ENCODE measurements at places on chromosomes 2 and 18. TPM values are rescaled to one million over a fixed set of nuclear protein-coding genes. Genes with fewer than 3 reads are reported as not detected.

The ACKR3 gene
- total RNA-seq: 5.4 TPM

The ICA1L gene
- 0.74 TPM for total RNA-seq

The AKAIN1 gene
- total RNA-seq: not detected

The C2orf80 gene
- total RNA-seq: not detected

The MAPK4 gene
- total RNA-seq: 0.17 TPM

The DUSP2 gene
- 24.4 TPM for total RNA-seq

The CDH7 gene
- total RNA-seq: not detected

The CXCR4 gene
- 6.5 TPM for total RNA-seq

The GKN2 gene
- total RNA-seq: not detected

The FLACC1 gene
- not detected for total RNA-seq

The RMC1 gene
- total RNA-seq: 32.7 TPM

The UCN gene
- total RNA-seq: 0.11 TPM

The E2F6 gene
- 38.6 TPM for total RNA-seq

The ANKRD30B gene
- total RNA-seq: not detected

The PDE1A gene
- not detected for total RNA-seq

The CIB4 gene
- total RNA-seq: not detected

The MARCHF4 gene
- total RNA-seq: 4.1 TPM

The DQX1 gene
- 1.1 TPM for total RNA-seq

The SERPINB4 gene
- total RNA-seq: not detected

The ARHGAP25 gene
- total RNA-seq: 0.51 TPM

The PRKAG3 gene
- not detected for total RNA-seq

The MC2R gene
- not detected for total RNA-seq

The SPC25 gene
- total RNA-seq: 59.7 TPM

The EGR4 gene
- total RNA-seq: not detected
